ENCODE measurements at places on chromosomes 11 and 22.

DNA sequence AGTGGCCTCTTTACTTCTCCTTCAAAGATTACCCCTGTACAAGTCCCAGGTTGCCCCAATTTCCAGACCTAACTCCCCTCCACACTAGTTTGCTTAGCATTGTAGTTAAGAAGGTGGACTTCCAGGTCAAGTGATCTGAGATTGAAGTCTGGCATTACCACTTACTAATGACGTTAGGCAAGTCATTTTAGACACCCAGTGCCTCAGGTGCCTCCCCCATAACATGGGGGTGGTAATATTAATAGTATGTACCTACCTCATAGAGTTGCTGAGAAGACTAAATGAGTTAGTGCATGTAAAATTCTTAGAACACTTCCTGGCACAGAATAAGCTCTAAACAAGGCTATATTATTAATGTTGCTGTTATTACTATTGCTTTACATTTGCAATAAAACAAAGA is 93.4 kb downstream of the SPON1 start:
- no peak for DNase-seq

GRCh38 chr22:29450222-29450621 is 11.8 kb downstream of the RFPL1 start:
- no peak for DNase-seq

GRCh38 chr11:26608507-26609146 is 36.6 kb upstream of the MUC15 start:
- no peak for DNase-seq

GRCh38 chr11:9092072-9092471 is 673 bp upstream of the SCUBE2 start:
- DNase-seq = no peak

- DNase-seq = no peak
These were observed 139.2 kb downstream of the LRRC4C start for GRCh38 chr11:41320238-41320637.

GRCh38 chr11:116853461-116854073 is 16.1 kb upstream of the APOA1 start:
- DNase-seq = peak; percentile 44

DNA sequence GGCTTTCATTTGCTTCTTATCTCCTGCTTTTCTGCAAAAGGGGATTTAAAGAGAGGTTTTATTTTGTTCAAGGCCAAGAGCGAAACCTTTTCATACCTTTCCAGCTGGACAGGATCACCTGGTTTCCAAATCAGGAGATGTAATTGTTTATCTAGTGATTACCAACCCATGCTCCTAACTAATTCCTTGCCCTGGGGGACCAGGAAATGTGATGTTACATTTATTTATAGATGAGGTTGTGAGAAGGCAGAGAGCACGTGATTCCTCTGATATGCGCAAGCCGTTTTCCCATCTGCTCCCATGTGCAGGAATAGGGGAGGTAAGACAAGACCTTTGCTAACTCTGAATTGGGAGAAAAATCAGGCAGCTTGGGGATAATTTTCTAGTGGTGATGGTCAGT is 507.2 kb upstream of the LARGE1 start:
- no peak for DNase-seq

- DNase-seq = no peak
These were observed 38.5 kb upstream of the SPON1 start for GRCh38 chr11:13923716-13924650.

DNA sequence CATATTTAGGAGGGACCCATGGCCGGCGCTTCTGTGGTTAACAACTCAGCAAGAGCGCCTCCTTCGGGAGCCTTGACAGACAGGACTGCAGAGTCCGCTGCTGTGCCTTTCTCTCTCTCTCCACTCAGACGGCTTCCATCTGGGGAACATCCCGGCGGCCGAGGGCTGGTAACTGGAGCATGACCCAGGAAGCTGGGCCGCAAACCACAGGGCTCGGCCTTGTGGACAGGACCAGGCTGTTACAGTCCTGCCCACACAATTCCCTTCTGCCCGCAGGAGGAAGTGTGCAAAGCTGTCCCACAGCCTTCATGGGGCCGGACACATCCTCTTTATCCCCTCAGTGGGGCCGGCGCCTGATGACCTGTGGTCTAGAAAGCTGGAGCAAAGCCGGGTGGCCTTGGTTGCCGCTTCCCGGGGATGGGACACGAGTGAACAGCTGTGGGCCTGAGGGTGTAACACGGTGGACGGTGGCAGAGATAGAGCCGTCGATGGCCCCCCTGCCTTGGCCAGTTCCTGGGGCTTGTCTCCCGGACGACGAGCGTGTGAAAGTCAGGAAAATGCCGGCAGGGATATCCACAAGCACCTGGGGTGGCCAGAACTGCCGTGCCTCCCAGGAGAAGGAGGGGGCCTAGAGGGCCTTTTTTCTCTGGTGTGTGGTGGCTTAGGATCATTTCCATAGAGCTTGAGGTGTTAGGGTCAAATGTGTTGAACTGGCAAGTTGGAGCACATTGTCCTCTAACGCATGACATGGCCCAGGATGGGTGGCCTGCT is 50.1 kb downstream of the FBLN1 start:
- no peak for DNase-seq

DNA sequence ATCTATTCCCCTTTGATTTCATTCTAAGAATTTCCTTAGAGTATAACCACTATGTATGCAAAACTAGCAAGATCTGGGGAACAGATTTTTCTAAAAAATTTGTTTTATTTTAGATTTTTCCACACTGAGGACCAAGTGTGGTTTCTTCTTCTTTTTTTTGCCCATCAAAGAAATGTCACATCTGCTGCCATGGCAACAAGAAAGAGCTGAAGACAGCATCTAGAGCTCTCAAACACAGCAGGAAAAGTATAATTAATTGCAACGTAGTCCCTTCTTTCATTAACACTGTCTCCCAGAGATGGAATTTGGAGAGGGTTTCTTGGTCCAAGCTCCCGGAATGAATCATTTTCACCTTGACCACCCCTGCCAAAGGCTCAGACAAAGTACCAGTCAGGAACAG is 256.7 kb upstream of the CCDC90B start:
- no peak for DNase-seq

- peak; percentile 67 for DNase-seq
These were observed 26.5 kb upstream of the UBASH3B start for GRCh38 chr11:122628810-122629555.

DNA sequence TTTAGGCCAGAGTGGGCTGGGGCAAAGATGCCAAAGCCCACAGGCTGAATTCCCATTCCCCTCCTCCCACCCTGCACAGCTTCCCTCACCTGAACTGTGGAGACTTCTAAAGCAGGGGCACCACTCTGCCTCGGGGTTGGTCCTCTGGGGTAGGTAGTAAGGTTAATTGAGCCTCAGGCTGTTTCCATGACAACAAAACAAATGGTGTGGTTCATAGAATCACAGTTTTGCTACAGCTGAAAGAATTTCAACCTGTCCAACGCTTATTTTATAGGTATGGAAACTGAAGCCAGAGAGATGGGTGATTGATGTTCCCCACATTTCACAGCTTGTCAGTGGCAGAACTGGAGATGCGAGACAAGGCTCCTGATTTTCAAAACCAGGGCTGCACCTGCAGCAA is 109.5 kb downstream of the SNX19 start:
- no peak for DNase-seq

DNA sequence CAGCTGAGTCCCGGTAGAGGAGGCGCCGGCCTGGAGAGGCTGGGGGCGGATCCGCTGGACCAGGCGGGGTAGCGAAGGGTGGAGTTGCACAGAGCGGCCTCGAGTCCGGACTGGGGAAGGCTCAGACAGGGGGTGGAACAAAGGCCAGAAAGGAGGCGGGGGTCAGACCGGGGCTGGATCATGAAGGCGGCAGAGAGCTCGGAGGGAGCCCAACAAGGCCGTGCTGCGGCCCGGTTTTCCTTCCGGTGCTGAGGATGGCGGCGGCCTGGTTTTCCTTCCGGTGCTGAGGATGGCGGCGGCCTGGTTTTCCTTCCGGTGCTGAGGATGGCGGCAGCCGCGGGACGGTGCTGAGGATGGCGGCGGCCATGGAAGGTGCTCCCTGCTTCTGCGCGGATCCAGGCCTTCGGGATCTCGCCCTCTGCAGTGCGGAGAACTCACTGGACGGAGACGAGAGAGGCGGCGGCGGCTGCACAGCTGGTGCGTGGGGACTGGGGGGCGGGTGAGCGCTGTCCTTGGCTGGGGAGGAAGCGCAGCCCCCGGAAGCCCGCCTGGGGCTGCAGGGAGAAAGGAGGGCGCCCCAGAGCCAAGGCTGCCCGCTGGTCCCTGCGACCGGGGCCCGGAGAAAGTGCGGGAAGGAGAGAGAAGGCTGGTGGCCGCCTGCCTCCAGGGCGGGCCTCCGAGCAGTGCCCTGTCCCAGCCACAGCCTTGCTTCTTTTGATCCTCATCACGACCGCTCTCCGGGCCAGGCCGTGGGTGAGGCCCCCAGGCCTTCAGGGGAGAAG is 350.4 kb upstream of the B3GAT1 start:
- DNase-seq = no peak

DNA sequence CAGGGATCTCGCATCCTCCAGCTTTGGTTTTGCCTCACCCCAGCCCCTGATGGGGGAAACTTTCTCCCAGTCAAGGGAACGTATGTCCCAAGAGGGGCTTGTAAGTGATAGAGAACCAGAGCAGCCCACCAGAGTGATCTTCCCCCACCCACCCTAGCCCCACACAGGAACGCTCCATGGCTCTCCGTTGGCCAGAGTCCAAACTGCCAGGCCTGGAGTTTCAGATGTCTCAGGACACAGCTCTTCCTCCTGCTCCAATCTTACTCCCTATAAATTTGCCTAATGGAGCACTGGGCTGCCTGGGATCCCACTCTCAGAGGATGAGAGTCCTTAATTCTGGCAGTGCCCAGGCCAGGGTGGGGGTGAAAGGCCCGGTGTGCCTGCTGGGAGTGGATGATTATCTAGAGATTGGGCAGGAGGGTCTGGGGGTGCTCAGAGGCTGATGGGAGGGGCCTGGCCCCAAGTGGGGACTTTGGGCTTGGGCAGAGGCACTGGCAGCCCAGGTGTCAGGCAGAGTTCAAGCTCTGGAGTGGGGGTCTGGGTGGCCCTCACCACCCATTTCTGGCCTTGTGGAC is 79.9 kb downstream of the WNT7B start:
- no peak for DNase-seq

- DNase-seq = no peak
These were observed 174.5 kb upstream of the NTM start for GRCh38 chr11:131195661-131196517.

GRCh38 chr11:70156291-70157037 is 46.6 kb upstream of the FADD start:
- DNase-seq = no peak

- DNase-seq = no peak
These were observed 247.0 kb upstream of the NARS2 start for GRCh38 chr11:78821371-78822306.

DNA sequence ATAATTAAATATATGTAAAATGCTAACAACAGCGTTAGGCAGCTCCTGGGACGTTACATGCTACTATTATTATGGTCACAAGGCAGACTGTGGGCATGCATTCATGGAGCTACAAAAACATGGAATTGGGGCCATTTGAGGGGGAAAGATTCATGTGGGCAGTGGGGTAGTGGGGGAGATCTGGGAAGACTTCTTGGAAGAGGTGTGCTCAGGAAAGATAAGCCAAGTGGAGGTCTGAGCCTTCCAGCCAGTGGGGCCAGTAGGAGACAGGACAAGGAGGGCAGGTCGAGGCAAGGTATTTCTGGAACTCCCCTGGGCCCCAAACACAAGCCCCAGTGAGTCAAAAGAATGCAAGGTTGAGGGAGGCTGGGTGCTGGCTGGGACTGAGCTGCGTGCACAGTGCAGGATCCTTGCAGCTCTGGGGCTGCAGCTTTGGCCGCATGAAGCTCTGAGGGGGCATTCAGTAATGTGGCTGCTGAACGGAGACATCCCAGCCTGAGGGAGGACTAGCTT is 35.4 kb downstream of the CYTH4 start:
- no peak for DNase-seq

DNA sequence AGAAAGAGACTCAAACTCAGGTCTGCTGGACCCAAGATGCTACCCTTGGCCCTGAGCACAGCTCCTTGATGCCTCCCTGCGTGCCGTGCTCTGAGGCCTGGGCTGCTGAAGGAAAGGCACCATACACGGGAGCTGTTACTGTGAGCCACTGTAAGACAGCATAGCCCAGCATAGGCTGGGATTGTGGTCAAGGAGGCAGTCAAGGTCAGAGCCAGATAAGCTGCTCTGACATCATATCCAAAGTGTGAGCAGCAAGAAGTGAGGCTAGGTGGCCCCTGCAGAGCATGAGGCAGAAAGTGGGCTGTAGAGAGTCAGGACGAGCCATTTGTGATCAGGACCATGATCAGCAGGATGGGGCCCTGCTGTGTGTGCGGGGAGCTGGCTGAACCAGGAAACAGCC is 7.7 kb downstream of the SLC22A8 start:
- DNase-seq = no peak

Data from activated CD4-positive, alpha-beta T cell treated with anti-CD3 and anti-CD28 coated beads, Interleukin-2, amount 50 U/mL, for 4 hours (primary cell).